NCI-H1436 (cell line): ENCODE measurements at places on chromosomes 6 and 20.

GRCh38 chr20:56964901-56965300 lies 301.5 kb downstream of the BMP7 start:
- no peak for DNase-seq

DNA sequence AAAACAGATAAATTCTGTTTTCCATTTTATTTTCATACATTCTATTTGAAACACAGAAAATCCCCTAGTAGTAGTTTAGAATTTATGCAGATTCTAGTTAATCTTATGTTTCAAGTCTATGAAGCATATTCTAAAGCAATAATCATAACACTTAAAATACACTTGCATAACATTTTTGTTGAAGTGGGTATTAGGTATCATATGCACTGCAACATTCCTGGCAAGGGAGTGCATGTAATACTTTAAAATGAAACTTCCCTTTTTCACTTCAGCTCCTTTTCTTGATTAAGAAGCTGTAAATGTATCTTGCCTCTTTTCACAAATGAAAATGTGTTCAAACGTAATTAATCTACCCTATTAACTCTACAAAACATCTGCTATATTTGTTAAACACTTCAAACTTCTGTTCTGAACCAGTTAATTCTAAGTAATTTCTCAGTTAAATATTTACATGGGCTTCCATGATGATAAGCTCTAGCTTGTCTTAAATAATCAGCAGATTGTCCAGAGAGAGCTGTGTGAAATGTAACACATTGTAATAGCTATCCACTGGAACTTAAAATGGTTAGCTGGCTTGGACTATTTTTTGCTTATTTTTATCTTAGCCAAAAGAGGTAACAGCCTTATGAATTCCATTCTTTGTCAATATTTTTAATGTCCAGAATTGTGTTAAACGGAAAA lies 192.8 kb downstream of the COL19A1 start:
- DNase-seq = no peak

- no peak for DNase-seq
Observed at GRCh38 chr6:52893803-52894202, 15.7 kb downstream of the GSTA3 start.

DNA sequence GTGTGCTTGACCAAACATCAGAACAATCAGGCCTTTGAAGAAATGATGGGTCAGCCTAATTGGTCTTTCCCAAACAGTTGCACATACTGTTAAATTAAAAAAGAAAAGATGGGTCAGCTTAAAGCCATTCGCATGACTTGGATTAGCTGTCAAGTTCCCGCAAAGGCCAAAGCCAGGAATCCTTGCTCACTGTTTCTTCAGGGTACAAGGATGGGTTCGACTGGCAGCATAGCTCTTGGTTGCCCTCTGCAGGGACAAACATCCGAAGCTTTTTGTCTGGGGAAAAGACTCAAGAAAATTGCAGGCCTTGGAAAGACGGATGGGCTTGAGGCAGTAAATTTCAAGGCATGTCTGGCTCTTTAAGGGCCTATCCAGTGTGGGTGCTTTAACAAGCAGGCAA lies 168.0 kb downstream of the HDGFL1 start:
- DNase-seq = peak; percentile 15

DNA sequence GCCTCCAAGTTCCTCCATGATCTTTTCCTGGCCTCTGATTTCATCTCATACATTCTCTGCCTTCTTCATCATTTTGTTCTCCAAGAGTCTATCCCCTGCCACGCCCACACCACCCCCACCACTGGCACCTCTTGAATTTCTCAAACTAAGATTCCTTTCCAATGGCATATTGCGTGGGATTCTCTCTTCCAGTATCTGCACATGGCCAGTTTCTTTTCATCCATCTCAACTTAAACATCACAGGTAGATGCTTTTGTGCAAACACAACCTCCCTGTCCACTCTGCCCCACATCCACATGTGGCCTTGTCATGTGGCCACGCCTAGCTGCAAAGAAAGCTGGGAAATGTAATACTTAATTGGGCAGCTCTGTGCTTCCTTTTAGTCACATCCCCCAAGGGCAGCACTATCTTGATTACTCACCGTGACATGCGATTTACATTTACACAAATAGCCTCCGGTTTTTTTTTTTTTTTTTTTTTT lies 33.4 kb upstream of the ZMYND8 start:
- no peak for DNase-seq

GRCh38 chr20:51705400-51705799 lies 62.8 kb downstream of the ATP9A start:
- DNase-seq = no peak

DNA sequence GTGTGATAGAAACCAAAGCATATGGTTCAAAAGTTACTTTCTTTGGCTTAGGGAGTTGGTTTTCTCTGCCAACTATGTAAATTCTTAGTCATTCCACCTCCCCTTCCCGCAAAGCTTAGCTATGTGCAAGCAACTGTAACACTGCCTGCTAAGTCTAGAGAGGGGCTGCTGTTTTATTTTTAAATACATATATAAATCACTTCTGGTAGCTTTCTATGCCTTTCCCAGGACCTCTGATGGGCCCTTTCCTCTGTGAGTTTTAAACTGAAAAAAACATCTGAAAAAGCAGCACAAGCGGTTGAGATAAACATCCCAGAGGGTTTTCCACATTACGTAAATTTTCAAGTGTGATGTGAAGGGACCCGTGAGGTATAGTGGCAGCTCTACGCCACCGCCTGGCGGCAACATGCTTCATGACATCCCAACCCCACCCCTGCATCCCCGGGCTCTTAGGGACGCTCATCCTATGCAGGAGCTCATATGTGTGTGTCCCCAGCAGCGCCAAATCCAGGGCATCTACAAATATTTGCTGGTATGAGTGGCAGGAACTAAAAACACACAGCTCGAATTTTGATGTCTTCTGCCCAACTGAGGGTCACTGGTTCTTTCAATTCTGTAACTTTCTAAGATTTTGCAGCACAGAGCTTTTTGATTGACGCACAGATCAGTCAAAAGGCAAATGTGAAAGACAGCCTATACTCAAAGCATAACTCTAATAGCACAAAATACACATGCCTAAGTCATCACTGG lies 12.7 kb downstream of the SAYSD1 start:
- DNase-seq = no peak

GRCh38 chr20:18003897-18004296 lies 35.1 kb downstream of the MGME1 start:
- no peak for DNase-seq

DNA sequence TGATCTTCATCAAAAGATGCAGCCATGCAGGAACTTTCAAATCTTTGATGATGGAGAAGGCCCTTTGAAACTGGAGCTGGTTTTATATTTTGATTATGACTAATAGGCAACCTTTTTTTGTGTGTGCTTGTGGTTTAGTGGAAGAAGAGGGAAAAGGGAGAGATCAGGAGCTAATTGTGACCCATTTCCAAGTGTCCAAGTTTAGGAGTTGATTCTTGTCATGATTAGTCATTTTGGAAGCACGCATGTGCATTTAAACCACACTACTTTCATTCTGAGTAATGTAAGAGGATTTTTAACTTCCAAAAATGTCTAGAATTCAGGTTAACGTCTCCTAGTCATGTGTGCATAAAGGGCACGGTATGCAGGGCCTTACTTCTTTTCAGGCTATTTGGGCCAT lies 3.5 kb downstream of the FOXO3 start:
- no peak for DNase-seq

DNA sequence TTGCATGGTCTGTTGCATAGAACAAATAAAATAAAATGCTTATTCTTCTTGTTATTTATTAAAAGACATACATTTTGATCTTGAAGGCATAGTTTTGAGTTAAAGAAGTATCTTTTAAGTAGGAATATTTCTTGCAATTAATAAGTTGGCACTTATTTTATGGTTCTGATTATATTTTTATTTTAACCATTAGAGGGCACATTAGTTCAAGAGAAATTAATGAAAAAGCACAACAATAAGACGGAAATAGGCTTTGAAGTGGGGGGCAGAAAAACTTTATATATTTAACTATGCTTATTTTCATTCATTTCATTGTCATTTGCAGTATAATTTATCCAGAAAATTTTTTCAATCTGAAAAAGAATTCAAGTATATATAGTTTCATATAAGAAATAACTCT lies 44.2 kb upstream of the MAP3K7 start:
- no peak for DNase-seq

DNA sequence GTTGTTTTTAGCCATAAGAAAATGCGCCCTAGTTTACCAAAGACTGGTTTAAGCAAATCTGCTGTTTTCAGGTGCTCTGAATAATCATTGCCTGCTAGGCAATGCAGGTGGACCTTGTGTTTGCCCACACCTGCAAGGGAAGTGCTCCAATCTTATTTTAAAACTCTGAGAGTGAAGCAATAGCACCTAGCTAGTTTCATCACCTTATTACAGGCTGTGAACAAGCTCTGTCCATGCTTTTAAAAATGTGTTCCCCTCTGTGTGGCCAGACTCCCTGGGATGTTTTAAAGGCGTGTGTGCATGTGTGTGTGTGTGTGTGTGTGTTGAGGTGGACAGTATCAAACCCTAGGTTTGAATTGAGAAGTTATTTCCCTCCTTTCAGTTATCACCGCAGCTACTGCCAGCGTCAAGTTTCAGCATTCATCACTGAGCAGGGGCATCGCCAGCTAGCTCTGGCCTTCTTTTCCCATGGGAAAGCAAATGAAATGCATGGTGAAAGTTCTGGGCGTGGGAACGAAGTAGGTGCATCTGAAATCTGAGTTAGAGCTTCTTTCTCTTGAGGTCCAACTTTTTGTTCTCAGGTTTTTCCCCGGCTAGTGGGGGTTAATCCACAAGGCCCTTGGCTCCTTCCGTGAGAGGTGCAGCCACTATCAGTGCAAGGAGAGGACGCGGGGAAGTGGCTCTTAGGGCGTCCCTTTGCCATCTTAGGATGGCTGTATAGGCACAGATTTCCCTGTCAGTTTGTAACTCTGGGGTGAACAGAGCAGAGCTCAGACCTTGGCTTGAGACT lies 30.8 kb downstream of the DUSP22 start:
- no peak for DNase-seq

DNA sequence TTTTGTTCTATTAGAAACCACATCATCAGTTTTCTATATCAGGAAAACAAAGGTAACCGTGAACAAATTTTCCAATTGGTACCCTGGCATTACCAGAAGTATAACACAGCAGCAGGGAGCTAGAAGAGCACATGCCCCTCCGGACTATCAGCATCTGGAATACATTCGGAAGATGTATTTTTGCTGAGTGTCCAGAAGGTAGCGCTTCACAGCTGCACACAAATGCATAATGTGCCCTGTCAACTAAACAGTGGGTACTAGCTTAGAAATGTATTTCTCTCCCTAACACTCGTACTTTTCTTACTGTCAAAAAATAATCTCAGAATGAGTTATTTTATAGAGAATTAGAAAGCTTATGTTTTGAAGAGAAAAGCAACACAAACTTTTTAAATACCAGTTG lies 77.6 kb downstream of the HUS1B start:
- no peak for DNase-seq

DNA sequence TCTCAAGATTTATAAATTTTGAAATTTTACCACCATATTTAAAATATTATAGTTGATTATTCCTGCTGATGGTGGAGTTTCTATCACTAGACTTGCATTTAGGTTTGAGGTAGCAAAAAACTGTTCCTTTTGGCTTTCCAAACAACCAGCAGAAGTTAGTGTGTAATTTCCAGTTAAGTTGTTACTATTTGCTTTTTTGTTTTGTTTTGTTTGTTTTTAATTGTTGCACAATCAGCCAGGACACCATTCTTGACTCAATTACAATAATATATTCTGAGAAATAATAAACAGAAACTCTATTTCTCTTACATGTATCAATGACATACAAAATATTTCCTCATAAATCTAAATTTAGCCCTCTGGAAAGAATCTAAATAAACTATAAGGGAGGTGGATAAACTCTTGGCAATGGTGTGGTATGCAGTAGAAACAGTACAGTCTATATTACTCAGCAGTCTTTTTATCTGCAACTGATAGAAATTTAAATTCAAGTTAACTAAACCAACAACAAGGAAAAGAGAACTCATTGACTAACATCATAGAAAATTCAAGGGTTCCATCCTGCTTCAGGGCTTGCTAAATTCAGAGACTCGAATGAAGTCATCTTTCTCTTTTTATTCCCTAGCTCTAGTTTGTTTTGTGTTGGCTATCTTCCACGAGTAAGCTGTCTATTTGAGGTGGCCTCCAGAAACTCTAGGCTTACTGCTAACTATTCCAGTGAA lies 19.4 kb upstream of the COL19A1 start:
- DNase-seq = no peak

- DNase-seq = no peak
Observed at GRCh38 chr6:130967502-130968445, 95.3 kb downstream of the EPB41L2 start.

GRCh38 chr20:47950124-47950912 lies 165.0 kb upstream of the SULF2 start:
- DNase-seq = no peak

- no peak for DNase-seq
Observed at GRCh38 chr20:37291724-37292126, 2.3 kb downstream of the MANBAL start.

DNA sequence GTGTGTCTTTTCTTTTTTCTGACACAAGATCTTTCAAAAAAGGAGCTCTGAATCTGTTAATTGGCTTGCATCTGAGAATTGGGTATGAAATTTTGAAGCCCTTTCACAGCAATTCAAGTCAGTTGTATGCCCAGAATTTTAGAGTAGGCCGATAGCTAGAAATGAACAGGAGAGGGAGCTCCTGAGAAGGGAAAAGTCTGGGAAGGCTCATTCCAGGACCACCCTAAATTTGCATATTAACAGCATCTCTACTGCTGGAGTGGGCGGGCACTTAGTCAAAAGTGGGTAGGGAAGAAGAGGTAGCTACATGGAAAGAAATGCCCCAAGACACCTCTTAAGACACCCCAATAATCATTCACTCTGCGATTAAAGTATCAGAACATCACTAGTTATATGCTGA lies 928.3 kb downstream of the TBC1D32 start:
- no peak for DNase-seq

DNA sequence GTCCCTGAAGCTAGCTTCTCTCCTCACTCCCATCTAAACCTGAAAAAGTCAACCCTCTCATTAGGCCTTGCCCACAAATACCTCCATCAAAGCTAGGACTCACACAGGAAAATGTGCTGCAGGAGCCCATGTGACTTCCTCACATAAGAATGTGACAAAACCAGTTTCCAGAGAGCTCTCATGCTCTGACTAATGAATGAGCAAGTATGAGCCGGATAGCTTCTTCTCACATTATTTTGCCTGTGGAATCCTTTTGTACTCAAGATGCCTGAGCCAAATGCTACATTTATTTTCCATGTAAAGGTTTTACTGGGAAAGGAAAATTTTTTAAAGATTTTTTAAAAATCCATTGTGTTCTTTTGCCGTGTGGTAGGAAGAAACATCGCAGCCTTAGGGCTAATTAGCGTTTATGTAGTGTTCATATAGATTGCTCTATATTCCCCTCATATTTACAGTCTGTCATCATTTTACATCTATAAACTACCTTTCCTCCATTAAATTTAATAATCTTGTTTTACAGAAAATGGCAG lies 68.6 kb upstream of the CCN6 start:
- DNase-seq = no peak

GRCh38 chr6:112253841-112254816 lies at the start of gene LAMA4:
Gene LAMA4, minus strand, starts transcription at chr6:112254567. Its CDS starts 417 bp downstream, at chr6:112254150.
- peak; percentile 32 for DNase-seq

DNA sequence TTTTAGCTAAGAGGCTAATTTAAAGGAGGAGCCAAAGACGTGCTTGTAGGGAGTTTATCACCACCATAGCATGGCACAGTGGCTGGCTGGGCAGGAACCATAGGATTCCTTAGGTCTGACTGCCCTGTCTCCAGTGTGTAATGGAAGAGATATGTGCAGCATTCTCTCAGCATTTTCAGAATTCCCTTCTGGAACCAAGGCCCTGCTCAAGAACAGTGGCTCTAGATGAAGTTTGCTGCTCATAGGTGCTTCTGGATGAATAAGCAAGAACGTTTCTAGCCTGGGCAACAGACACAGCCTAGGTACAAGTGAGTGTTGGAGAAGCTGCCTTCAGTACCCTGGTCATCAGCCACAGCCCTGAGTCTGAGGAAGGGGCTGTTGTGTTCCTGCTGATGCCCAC lies 69.1 kb downstream of the LCA5 start:
- DNase-seq = no peak
